Activated effector memory CD4-positive, alpha-beta T cell treated with Interleukin-2 at 50 U/mL for 16 hours (primary cell): ENCODE measurements at places on chromosomes 1 and 21.

- DNase-seq = no peak
These were observed 185.3 kb upstream of the POU3F1 start for GRCh38 chr1:38231941-38232340.

GRCh38 chr1:217097819-217098218 lies 374.6 kb upstream of the ESRRG start:
- DNase-seq = no peak

GRCh38 chr1:161192476-161193465 lies 6.1 kb downstream of the ADAMTS4 start:
- peak; percentile 57 for DNase-seq

DNA sequence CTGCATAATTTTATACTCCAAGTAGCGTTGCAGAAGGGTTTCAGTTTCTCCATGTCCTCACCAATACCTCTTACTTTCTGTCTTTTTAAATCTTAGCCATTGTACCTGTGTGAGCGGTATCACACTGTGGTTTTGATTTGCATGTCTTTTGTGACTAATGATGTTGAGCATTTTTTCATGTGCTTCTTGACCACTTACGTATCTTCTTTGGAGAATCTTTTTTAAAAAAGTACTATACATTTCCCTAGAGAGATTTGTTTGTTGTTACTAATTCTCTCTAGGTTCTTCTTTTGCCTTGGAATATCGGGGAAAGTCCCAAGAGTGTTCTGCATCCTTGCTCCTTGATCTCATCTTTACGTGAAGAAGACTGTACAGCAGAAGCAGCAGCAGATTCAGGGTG lies 81.8 kb upstream of the WARS2 start:
- no peak for DNase-seq

DNA sequence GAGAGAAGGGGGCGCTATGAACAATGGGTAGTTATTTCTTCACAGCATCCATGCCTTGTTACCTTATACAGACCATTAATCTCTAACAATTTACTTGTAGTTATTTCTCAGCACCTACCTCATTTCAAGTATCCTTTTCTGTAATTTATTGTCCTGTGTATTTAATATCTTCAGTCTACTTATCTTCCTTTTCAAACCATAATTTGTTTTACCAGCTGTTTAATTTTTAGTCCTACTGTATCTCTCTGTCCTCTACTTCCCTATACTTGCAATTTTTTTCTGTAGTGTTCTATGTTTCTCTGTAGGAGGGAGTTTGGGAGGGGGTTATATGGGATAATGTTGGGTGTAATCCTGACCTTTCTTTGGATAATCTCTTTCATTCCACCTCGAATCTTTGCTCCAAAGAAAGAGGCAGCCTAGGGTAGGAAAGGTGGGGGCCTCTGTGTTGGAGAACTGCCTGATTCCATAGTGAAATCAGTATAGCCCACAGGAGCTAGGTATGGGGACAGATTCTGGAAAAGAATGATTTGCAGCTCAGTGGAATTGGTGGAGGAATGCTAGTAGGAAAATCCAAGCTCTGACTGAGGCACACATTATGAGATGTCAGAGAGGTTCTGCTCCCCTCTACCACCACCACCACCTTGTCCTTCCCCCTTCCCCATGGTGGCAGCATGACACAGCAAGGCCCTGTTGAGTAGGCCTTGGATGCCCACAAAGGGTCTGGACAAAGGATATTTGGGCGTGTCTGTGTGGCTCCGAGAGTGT lies 642 bp downstream of the MLLT11 start:
- no peak for DNase-seq

GRCh38 chr1:192905049-192905448 lies 96.2 kb downstream of the RGS2 start:
- DNase-seq = no peak

- DNase-seq = no peak
These were observed 30.4 kb downstream of the ATP2B4 start for GRCh38 chr1:203656796-203657747.

DNA sequence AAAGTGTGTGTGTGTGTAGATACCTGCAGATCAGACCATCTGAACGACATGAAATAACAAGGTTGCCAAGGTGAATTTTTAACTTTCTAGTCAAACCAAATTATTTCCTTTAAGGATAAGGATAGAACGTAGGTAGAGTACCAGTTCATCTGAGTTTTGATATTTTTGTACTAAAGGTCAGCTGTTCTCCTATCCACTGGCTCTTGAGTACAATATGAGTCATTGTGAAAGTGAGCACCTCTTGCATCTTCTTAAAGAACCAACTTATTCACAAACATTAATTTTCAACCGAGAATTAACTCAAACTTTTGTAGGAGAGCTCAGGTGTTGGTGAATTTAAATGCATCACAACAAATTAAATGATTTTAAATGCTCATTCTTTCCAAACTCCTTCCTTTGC lies 71.5 kb downstream of the IFI44 start:
- no peak for DNase-seq

DNA sequence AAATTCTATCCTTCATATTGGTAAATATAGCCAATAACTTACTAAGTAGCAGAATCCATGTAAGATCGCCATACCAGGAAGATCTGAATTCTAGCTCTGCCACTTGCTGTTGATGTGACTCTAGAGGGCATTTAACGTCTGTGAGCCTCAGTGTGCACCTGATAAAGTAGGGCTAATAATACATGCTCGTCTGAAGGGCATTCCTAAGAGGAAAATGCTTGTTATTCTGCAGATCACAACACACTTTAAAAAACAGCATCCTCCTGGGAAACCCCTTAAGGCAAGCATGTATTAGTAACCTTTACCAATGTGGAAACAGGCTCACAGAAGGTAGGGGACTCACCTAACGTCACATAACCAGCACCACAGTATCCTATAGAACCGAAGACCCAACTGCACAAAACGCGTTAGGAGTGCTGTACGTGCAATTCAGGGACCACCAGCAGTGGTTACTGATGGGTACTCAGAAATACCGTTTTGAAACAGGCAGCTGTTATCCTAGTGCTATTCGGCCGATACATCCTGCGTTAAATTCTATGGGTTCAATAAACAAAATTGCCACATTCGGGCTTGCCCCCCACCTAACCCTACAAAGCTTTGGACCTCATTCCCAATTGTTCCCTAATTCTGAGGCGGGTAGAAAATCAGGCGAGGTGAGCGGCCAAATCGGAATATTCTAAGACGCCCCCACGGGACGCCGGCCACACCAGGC lies 758 bp downstream of the DEPDC1 start:
- DNase-seq = no peak

- DNase-seq = no peak
These were observed 237.0 kb downstream of the GPATCH2 start for GRCh38 chr1:217393896-217394295.

GRCh38 chr1:94121411-94121821 lies 468 bp upstream of the ABCA4 start:
- DNase-seq = no peak

DNA sequence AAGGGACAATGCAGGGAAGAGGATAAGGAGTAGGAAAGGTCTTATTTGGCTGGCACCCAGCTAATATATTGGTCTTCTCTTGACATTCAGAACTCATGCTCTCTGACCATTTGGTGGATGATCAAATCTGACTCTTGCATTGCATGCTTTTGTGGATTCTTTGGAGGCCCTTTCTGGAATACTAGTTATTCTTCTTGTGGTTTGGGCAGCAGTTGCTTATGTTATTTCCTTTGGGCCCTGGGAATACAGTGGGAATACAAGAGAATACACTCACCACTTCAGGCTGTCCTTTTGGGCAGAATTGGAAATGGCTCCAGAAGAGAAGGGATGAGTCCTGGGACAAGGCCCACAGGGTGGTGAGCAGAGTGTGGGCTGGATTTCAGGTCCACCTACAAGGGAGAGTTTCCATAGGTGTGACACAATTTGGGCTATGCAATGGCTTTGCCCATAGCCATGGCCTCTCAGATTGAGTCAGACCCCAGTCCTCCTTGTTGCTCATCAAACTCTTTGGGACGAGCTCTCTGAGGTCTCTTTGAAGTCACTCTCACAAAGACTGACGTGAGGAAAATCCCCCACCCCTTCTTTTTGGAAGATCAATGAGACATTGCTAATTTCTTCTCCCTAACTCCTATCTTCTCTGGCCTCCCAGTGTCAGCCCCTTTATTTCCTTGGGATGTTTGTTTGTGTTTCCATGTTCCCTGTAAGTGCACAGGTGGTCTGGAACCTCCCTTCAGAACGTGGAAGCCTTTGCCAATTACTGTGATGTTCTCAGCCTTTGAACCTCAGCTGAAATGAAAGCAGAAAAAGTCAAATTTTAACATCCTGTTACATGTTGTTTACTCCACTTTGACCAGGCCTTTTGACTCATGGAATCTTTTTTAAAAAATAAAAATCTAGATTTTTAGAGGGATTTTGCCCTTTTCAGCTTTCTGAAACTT lies 19.4 kb downstream of the HSD11B1 start:
- no peak for DNase-seq

- DNase-seq = no peak
These were observed 4.4 kb upstream of the PEA15 start for GRCh38 chr1:160200786-160201185.

DNA sequence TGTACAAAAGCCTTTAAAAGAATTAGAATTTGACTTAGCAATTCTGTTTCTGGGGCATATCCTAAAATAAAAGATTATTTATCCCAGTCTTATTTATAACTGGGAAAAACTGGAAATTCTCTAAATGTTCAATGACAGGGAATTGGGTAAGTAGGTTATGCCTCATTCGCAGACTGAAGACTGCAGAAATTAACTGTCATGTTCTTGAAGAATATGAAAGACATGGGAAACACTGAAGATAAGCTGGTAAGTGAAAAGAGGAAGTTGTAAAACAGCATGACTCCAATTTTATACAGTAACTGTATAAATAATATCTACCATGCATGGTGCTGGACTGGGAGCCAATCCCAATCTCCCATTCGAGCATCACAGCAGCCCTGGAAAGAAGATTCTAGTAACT lies 50.6 kb upstream of the SLC2A1 start:
- DNase-seq = no peak

GRCh38 chr1:2588661-2589430 lies 2.3 kb downstream of the PRXL2B start:
- DNase-seq = no peak

DNA sequence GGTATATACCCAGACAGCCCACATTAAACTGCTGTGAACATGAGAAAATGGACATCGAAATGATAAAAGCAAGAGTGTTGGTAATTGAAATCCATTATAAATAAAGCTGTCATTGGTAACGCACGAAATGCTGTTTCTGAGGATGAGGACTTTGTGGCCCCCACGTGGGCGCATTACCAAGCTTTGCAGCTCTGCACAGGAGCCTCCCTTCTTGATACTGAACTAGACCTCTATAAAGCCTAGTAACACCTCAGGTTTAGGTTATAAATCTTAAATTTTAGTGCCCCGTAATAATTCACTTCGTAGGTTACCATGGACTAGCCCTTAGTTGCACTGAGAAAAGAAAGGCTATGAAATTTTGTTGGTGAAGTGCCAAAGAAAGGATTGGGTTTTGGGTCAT lies 45.4 kb downstream of the ADARB1 start:
- no peak for DNase-seq

- DNase-seq = no peak
These were observed 78.5 kb downstream of the ITPKB start for GRCh38 chr1:226660410-226661182.

DNA sequence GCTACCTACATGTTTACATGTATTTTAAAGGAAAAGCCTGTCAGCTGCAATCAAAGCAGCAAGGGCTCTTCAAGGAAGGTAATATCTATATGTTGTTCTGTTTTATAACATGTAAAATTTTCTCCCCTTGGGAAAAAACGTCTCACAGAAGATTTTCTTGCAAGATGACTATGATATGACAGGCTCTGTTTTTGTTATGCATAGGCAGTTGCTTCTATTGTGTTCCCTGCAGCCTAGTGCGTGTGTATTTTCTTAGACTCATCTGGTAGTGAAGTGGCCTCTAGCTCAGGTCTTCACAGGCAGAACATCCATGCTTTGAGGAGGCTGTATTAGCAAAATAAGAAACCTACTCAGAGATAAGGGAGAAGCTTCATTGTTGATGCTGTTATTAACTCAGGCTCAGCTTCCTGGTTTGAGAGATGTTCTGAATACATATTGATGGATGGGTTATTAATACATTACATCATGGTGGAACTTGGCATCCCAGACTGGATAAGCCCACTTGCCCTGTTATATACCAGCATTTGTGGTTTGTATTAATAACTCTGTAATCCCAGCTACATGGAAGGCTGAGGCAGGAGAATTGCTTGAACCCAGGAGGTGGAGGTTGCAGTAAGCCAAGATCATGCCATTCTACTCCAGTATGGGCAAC lies 35.8 kb downstream of the LAMC1 start:
- DNase-seq = no peak

GRCh38 chr1:200415227-200415626 lies 5.4 kb upstream of the ZNF281 start:
- no peak for DNase-seq

- DNase-seq = no peak
These were observed 137.7 kb downstream of the COL11A1 start for GRCh38 chr1:102970496-102971078.

DNA sequence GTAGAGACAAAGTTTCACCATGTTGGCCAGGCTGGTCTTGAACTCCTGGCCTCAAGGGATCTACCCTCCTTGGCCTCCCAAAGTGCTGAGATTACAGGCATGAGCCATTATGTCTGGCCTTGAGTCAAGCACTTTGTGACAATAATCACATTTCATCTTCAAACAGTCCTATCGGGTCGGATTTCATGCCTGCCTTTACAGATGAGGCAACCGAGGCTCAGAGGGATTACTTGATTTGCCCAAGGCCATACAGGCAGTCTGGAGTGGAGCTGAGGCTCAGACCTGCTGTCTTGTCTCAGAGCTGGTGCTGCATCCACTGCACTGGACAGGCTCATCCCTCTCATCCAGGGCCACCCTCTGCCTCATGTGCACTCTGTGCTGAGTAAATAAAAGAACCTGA lies 26.6 kb downstream of the FAM151A start:
- no peak for DNase-seq

GRCh38 chr1:153122831-153123421 lies 9.6 kb upstream of the SPRR2F start:
- no peak for DNase-seq

DNA sequence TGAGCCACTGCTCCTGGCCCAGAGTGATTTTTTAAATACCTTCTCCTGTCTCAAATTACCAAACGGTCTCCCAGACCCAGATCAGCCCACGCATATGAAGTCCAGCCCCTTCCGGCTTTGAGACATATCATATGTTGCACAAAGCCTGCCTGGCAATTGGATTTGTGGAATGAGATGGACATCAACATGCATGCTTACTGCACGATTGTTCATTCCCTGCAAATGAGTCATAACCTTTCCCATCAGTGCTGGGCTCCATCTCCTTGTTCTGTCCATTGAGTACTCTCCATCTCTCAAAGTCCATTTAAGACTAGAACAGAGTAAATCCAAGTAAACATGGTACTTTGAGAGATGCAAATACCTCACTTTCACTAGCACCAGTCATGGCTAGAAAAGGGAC lies 612.2 kb upstream of the USP24 start:
- DNase-seq = no peak

DNA sequence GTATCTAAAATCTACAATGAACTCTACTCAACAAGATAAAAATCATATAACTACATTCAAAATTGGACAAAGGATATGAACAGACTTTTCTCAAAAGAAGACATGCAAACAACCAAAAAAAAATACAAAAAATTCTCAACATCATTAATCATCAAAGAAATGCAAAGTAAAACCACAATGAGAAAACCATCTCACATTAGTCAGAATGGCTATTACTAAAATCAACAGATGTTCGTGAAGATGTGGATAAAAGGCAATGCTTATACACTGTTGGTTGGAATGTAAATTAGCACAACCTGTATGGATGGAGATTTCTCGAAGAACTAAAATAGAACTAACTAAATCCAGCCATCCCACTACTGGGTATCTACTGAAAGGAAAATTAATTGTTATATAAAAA lies 1080.8 kb downstream of the AMY1C start:
- no peak for DNase-seq
